ENCODE measurements at places on chromosomes 7 and 10.

DNA sequence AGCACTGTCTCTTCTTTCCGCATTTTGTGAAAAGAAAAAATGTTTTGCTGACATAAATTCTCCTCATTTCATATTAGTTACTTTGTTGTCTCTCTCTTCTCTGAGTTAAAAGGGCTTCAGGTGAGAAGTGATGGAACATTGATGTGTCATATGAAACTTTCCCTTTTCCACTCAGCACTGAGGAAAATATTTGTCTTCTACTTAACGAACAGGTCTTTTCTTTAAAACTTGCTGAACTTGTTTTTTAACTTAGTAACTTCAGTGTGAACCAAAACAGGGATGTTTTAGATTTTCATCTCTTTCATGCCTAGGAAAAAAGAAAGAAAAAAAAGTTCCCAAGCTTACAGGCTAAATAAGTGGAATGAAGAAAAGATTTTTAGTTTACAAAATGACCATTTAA, 19.0 kb upstream of the TSPAN12 start:
- no peak for DNase-seq

GRCh38 chr10:80613466-80614170, 75.9 kb downstream of the SH2D4B start:
- DNase-seq: no peak

DNA sequence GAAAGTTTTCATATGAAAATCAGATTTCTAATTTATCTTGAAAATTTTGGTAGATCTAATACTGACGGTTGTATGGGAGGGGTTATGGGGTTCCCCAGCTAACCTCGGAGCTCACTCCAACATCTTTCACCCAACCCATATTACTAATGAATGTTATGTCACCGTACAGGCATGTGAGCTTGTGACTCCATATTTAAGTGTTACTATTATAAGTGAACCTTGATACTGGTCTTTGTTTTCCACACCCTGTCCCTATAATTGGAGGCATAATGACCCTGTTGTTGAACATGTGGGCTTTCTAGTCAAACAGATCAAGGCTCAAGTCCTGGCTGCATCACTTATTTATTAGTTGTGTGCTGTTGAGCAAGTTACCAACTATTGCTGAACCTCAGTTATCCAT, 27.2 kb downstream of the WDFY4 start:
- DNase-seq: no peak

DNA sequence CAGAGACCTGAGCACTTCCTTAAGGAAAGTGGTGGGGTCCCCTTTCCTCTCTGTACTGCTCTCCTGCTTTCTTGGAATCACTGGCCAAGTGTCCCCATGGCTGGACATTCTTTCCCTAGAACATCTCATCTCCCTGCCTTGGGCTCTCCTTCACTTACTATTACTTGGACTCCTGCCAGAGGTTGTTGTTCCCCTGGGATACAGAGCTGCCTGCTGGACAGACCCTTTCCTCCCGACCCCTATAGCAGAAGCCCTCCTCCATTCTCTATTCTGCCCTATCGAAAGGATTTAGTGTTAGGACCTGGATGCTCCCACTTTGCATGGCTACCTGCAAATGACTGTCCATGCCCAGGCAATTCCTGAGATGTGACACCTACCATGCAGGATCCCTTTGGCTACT, 164.3 kb upstream of the PODXL start:
- DNase-seq: no peak

DNA sequence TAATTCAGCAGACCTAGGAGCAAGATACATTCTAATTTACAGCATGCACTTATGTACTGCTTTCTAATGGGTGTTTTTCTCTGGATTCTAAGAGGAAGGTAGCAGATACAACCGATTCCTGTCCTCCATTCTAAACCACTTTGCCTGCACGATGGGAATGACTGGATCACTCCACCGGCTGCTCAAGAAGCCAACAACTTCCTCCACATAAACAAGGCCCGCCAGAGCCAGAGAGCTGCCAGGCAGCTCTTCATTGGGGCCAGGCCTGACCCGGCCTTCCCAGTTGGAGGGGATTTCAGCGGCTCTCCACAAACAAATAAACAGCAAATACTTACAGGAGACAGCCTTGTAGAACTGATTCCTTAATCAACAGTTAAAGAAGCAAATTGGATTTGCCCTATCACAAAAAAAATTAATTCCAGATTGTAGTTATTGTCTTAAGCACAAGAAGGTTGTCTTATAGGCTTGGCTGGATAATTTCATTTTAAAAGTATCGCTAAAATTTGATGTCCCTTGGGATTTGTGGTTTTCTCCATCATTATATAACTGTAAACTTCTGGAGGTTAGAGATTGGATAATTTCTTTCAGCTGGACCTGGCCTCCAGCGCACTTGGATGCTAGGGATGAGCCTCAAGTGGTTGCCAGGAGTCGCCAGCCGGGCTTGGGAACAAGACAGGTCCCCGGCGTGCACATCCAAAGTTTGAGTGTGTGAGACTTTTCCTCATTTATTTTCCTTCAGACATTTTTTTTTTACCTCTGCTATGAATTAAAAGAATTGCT, 20.9 kb downstream of the EBF3 start:
- no peak for DNase-seq

GRCh38 chr7:53281312-53281711, 245.9 kb downstream of the POM121L12 start:
- no peak for DNase-seq

- no peak for DNase-seq
These were observed 72.8 kb downstream of the CTTNBP2 start for GRCh38 chr7:117800406-117800805.

DNA sequence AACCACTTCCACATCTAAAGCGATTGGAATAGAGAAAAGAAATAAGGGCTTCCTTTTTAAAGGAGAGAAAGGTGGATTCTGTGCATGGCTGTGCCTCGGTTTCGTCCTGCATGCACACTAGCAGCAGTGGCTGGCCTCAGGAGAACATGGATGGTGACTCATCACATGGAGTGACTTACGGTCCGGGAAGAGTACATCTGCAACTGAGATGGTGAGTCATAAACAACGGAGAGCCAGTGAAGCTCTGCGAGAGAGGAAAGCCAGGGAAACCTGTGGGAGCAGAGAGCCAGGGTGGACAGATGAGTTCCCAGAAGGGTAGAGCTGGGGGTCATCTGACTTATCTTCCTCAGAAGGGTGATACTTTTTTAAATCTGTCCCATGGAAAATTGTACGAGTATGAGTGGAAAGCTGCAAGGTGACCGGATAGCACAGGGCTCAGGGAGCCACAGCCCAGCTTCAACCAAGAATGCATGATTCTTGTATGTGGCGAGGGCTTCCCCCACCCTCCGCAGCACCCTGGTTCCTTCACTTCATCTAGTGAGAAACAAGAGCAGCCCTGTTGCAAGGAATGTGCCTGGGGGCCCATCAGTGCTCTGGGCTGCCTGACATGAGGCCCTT, 259.1 kb downstream of the KLF6 start:
- no peak for DNase-seq

- no peak for DNase-seq
These were observed 284.4 kb downstream of the IPMK start for GRCh38 chr10:57983281-57983791.

DNA sequence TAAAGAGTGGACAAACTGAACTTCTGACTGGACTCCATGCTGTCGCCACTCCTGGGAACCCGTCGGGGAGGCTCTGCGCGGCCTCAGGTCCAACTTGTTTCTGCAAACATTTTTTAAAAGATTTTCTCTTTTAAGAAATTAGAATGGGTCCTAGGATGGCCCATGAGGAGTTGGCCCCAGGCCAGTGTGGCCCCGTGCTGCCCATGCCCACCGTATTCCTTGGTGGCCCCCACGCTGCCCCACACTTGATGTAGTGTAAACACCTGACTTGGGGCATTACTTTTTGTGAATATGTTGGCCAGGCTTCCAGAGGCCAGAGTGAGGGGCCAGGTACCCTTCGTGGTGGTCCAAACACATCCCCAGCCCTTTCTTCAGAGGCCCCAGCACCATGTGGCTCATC, 19.3 kb downstream of the ZNF316 start:
- no peak for DNase-seq

DNA sequence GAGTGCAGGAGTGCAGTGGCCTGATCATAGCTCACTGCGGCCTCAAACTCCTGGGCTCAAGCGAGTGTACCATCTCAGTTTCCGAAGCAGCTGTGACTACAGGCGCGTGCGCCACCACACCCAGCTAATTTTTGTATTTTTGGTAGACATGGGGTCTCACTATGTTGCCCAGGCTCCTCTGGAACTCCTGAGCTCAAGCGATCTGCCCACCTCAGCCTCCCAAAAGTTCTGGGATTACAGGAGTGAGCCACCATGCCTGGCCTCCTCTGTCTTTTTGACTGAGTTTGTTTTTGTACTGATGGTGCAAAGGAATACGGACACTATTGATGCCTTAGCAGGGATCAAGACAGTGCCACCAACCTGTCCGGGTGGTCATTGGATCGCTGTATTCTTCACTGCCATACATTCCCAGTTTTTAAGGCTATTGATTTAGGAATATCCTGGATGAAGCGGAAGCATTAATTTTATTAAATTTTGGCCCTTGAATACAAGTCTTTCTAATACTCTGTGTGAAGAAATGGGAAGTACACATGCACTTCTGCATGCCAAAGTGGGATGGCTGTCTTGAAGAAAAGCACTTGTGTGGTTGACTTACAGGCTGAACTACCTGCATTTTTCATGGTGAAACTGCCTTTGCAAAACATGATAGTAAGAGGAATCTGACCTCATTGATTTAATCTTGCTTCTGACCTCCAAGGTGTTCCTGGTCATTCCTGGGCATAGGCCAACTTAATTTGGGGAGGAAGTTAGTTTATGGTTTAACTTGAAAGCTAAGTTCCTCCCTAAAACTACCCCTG, 2.1 kb upstream of the CUL2 start:
- DNase-seq: no peak

GRCh38 chr10:20289070-20289828, 473.0 kb downstream of the PLXDC2 start:
- no peak for DNase-seq

GRCh38 chr10:29849126-29849833, 210.1 kb downstream of the JCAD start:
- DNase-seq: no peak

DNA sequence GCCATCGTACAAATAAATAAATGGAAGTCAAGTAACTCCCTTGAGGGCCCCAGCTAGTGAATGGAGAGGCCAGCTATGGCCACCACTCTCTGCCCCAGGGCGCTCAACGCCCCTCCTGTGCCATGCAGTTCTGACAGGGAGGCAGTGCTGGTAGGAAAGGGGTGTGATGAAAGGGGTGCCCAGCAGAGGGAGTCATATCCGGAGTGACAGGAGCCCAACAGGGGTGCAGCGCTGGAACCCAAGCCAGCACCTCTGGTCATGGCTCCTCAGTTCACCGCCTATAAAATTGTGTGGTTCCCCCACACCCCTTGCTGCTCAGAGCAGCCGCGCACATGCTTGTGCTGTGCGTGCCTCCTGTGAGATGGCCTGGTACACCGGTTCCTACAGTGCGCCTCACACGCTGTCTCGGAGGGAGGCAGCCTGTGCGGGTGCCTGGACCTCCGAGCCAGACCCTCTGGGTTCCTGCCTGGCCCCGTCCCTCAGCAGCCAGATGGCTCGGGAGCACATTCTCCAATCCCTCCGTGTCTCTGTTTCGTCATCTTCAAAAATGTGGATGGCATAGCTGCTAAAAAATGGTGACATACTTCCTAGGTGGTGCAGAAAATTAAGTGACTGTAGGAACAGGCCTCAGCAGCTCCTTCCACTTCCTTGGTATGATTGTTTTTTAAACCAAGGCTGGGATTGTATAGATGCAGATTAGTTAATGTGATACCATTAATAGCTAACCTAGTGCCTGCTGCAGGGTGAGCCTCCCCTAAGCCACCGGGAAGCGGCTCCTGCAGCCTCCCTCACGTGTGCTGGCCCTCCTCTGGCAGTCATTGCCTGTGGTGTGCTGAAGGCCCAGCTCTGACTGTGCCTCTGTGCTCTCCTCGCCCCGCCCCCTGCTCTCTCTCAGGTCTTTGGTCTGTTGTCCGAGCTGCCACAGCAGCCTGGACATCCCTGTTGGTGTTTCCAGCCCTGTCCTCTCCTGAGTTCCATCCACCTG, 125.8 kb downstream of the EGFR start:
- no peak for DNase-seq

Data from T-helper 2 cell (primary cell).